Posterior vena cava (tissue), 2 donors: ENCODE measurements at places on chromosomes 1 and 21. TPM values are rescaled to one million over a fixed set of nuclear protein-coding genes. Genes with fewer than 3 reads are reported as not detected.

- DNase-seq, result no peak
Measured at GRCh38 chr1:115546846-115547245, 94.9 kb upstream of the VANGL1 start.

DNA sequence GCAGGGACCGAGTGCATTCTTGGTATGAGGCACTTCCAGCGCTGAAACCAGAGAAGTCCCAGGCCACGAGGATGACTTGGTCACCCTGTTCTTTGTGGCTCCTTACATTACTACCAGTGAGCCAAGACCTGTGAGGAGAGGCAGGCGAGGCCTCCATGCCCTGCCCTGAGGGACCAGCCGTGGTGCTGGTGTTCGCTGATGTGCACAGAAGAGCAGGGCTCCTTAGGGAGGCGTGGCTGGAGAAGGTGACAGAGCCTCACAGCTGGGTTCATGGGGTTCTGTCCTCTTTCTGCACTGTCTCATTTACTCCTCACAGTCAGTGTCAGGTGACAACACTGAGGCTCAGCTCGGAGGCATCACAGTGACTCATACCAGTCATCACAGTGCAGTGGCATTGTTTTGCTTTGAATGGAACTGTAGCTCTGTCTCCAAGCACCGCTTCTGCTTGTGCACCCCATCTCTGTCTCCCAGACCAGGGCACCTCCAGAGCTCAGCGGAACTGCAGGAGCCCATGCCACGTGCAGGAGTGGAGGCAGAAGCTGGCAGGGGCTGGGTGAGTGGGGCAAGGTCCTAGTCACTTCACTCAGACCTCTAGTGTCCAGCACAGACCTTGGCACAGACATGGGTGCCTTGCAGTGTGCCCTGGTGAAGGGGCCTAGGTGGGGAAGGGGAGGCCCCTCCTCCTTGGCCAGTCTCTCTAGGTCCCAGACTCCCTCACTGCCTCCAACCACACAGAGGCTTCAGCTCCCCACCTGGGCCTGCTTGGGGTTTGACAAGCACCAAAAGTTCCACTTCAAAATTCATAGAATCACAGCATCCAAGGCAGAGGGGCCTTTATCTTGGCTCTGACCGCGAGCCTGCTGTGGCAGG is 310.9 kb downstream of the MATN1 start:
- peak; percentile 37 for DNase-seq

- DNase-seq, result no peak
Measured at GRCh38 chr1:111406321-111406768, 21.2 kb downstream of the OVGP1 start.

Gene CAP1
- 489 TPM for total RNA-seq

DNA sequence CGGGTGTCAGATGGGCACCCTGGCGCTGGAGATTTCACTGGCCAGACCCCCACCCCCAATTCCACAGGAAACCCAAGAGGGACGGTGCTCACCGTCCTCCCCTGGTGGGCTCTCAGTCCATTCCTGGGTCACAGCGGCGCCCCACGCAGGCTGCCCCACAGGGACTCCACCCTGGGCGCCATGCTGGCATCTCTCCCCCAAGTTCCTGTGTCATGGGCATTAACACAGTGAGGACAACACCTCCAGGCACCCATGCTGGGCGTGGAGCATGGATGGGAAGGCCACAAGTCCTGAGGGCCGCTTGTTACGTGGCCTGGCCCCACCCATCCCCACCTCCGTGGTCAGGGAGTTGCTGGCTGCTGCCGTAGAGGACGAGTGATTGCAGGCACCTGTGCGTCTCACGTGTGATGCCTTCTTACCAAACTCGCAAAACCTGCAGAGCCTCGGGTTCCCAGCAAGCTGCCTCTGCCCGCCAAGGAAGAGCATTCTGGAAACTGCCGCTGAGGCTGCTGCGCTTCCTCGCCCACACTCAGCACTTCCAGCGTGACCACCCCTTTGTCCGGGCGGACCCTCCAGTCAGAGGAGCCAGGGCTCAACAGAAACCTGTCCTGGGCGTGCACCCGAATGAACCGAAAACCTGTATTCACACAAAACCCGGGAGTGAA is 60.3 kb downstream of the SLX9 start:
- peak; percentile 63 for DNase-seq

- DNase-seq, result no peak
Measured at GRCh38 chr1:173925306-173926242, 8.4 kb upstream of the SERPINC1 start.

Gene DNASE2B
- not detected for total RNA-seq

DNA sequence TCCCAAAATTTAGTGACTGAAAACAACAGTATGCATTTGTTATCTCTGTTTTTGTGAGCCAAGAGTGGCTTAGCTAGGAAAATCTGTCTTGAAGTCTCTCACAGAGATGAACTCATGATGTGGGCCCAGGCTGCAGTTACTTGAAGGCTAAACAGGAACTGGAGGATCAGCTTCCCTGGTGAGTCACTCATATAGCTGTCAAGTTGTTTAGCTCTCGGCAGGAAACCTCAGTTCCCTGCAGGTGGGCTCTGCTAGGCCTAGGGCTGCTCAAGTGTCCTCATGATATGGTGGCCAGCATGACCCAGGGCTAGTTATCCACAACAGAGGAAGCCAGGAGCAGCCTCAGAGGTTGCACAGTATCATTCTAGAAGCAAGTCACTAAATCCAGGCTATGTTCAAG is 30.2 kb upstream of the DDX59 start:
- DNase-seq, result no peak

- no peak for DNase-seq
Measured at GRCh38 chr1:178682429-178682828, 42.6 kb upstream of the RALGPS2 start.

GRCh38 chr1:68624233-68624632 is 127.4 kb upstream of the DEPDC1 start:
- DNase-seq, result no peak

Gene CLCNKB
- 0.88 TPM for total RNA-seq

- no peak for DNase-seq
Measured at GRCh38 chr1:161311595-161312181, 1.9 kb upstream of the MPZ start.

Gene DMRTA2
- total RNA-seq, result not detected

DNA sequence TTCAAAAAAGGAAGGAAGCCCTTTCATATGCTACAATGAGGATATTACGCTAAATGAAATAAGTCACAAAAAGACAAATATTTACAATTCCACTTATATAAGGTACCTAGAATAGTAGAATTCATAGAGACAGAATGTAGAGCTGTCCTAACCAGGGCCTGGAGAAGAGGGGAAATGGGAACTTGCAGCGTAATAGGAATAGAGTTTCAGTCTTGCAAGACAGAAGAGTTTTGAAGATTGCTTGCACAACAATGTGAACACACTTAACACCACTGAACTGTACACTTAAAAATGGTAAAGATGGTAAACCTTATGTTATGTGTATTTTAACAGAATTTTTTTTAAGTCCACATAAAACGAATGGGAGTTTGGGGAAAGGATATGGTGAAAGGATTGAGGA is 2.9 kb downstream of the CD1B start:
- DNase-seq, result no peak

Gene UTS2
- not detected for total RNA-seq

DNA sequence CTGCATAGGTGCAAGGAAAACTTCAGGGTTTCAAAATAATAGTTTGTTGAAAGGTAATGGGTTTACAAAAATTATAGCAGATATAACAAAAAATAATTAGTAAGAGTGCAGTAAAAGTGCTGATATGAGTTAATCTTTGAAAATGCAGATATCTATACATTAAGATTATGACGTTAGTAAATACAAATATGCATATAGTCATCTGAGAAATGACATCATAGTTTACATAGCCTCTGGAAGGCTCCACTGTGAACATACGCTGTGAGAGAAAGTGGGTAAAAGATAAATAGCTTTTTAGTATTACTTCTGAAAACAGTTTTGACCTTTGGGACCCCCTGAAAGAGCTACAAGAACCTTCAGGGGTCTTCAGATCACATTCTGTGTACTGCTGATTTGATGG is 356.2 kb upstream of the SNX7 start:
- no peak for DNase-seq

Gene LCE2C
- total RNA-seq, result not detected

GRCh38 chr21:39685991-39686390 is 59.0 kb upstream of the IGSF5 start:
- no peak for DNase-seq

Gene HSF2BP
- 0.48 TPM for total RNA-seq

Gene GOLT1A
- total RNA-seq, result not detected

DNA sequence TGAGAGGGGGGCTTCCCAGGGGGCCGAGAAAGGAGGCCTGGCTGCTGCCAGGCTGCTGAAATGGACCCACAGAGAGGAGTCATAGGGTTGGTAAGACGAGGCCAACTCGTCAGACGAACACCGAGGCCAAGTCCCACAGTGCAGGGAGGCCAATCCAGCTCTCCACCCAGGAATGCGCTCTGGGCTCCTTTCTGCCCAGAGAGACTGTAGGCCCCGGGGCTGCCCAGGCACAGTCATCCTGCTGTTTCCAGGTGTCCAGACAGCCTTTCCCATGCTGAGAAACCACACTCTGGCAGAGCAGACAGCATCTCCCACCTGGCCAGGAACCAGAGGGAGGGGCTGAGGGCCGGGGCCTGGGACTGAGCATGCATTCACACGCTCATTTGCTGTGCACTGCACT is 26.7 kb upstream of the RSPO1 start:
- DNase-seq, result peak; percentile 64

GRCh38 chr1:213268221-213268620 is 217.2 kb downstream of the RPS6KC1 start:
- DNase-seq, result no peak

GRCh38 chr1:109649491-109649914 is 6.4 kb upstream of the GSTM4 start:
- no peak for DNase-seq

- no peak for DNase-seq
Measured at GRCh38 chr1:44417351-44418021, 12.4 kb downstream of the RNF220 start.

DNA sequence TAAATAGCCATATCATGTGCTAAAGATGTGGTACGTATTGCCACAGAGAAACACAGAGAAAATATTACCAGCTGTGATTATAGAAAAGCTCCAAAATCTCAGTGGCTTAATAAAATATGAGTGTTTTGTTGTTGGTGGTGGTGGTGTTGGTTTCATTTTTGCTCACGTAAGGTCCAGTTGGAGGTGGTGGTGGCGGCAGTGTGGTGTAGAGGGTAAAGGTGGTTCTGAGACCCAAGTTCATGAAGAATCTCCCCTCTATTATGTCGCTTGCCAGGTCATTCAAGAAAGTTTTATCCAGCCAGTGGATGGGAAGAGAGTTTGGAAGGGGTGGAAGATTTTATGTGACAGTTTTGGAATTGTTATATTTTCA is 217.6 kb upstream of the SAMSN1 start:
- no peak for DNase-seq

Gene TAS1R2
- total RNA-seq, result not detected

DNA sequence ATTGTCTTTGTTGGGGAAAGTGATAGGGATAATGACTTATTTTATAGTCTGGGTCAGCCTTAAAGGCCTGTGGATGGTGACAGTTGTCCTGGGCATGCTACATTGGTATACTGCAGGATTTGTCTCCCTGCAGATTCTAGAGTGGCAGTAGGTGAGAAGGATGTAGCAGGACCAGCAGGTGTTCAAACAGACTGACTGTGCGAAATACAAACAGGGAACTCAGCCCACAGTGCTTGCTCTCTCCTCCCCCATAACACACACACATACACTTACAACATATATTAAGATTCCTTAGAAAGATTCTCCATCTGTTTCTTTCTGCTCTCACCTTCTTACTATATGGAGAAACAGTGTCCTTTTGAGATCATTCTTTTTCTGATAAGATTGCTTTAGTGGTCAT is 6.9 kb downstream of the PDE4B start:
- DNase-seq, result no peak

Gene LEFTY2
- total RNA-seq, result 3.4 TPM

Gene SPRR2E
- total RNA-seq, result not detected

DNA sequence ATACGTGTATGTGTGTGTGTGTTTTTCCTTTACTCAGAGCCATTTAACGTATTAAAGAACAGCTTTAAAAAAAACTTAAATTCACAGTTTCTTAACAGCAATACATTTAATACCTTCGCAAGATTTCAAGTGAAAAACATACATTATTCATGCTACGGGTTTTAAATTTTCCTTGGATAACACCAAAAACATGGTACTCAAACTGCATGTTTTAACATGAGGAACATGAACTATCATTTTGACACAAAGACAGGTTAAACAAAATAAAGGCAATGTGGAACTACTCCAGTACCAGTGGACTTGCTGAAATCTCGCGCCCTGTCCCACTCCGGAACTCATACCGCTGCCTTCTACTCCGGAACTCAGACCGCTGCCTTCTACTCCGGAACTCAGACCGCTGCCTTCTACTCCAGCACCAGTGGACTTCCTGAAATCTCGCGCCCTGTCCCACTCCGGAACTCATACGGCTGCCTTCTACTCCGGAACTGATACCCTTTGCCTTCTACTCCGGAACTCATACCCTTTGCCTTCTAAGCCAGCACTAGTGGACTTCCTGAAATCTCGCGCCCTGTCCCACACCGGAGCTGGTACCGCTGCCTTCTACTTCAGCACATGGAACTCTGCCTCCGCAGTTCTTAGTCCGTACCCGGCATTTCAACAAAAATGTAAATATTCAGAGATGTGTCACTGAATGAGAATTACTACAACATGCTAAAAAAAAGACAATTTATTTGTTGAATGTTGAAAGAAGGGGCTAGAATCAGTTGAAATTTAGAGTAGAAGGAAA is 148.6 kb downstream of the NCAM2 start:
- no peak for DNase-seq

Gene LRRC7
- total RNA-seq, result 9.5 TPM

GRCh38 chr1:91697416-91697815 is 188.5 kb downstream of the TGFBR3 start:
- DNase-seq, result no peak

DNA sequence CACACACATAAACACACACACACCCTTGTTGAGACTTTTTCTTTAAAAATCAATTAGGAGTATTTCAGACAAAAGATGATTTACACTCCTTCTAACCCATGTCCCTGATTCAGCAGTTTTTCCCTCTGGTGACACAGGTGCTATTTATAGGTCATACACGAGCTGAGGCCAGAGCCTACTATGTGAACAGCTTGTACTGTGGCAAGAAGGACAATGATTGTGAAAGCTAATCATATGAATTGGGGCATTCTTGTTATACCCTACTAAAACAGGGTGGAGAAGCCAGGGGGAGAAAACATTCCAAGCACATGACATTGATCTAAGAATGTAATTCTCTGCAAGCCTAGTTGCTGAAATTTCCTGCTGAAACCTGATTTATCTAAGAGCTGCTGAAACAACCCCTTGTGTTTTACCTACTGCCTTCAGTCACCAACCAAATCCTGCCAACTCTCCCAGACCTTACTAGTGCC is 60.3 kb downstream of the XCL1 start:
- no peak for DNase-seq

DNA sequence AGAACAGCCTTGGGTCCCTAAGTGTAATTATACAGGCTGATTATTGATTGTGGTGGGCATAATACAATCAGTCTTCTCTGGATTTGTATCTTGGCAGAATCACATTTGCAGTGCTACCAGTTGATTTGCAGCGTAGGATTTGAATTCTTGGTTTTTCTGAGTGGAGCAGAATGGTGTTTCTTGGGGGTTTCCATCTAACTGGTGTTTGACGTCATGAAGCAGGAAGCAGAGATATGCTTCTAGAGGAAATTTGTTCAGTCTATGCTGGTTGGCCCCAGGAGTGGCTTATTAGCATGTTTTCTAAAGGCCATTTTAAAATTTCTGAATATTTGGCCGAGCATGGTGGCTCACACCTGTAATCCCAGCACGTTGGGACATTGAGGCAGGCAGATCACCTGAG is 3.4 kb downstream of the CTTNBP2NL start:
- no peak for DNase-seq

GRCh38 chr1:204991342-204991844 is 51.6 kb upstream of the CNTN2 start:
- no peak for DNase-seq

GRCh38 chr1:26693599-26694572 is 1.9 kb upstream of the ARID1A start:
- DNase-seq, result no peak
